Urothelium cell line (cell line): ENCODE measurements at places on chromosomes 12 and 14.

GRCh38 chr12:40158592-40159111 is 52.8 kb upstream of the SLC2A13 start:
- DNase-seq, result no peak

DNA sequence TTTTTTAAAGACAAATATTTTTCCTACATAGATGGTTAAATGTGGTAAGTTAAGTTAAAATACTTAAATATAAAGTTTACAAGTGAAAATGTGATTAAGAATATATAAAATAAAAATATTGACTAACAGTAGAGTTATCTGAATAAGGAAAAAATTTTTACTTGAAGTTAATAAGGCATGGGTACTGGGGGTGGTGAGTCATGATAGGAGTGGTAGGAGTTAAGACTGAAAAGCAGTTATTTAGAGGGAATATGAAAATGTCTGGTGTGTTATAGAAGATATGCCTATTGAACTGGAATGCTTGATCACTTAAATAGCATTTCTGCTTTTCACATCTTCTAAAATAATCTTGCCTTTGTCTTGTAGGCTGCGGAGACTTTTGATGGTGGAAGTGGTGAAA is 68.7 kb downstream of the CCDC91 start:
- no peak for DNase-seq

GRCh38 chr14:85867450-85867849 is 337.5 kb downstream of the FLRT2 start:
- DNase-seq, result peak; percentile 11

- DNase-seq, result peak; percentile 75
Measured at GRCh38 chr14:20690848-20691640, 2.5 kb downstream of the ANG start.

- no peak for DNase-seq
Measured at GRCh38 chr12:104422441-104422840, 34.3 kb upstream of the CHST11 start.

DNA sequence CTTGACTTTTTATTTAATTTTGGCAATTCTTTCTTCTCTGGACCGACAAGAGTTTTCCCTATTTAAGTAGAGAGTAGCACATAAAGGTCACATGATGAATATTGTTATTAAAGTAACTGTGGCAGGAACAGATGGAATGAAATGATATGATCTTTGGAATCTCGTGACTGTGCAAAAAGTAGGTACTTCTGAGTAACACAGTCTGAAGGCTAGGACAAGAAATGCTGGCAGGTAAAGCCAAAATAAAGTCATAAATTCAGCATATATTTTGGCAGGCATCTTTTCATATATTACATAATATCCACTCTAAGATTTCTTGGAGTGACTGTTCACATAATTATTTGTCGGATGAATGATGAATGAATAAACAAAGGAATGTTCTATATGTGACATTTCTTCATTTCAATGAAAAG is 121.4 kb downstream of the EFCAB11 start:
- DNase-seq, result no peak
